ENCODE measurements at places on chromosomes 5 and 9. TPM values are rescaled to one million over a fixed set of nuclear protein-coding genes. Genes with fewer than 3 reads are reported as not detected.

The PIP5K1B gene
- total RNA-seq, result 0.73 TPM

The CER1 gene
- not detected for total RNA-seq

The CENPH gene
- 6.4 TPM for total RNA-seq

The COQ4 gene
- total RNA-seq, result 28.2 TPM

The ADCY2 gene
- not detected for total RNA-seq

The GABRA6 gene
- not detected for total RNA-seq

The OTP gene
- total RNA-seq, result not detected

The WNK2 gene
- not detected for total RNA-seq

The NSG2 gene
- total RNA-seq, result not detected

The PCDHB3 gene
- not detected for total RNA-seq

The FYB1 gene
- 295 TPM for total RNA-seq

The LIX1 gene
- total RNA-seq, result not detected

The ADRB2 gene
- total RNA-seq, result 47.1 TPM

- no peak for DNase-seq
Measured at GRCh38 chr5:62432621-62433064, 20.1 kb downstream of the IPO11 start.

GRCh38 chr5:90111364-90112032 lies 298.1 kb downstream of the CETN3 start:
- no peak for DNase-seq

DNA sequence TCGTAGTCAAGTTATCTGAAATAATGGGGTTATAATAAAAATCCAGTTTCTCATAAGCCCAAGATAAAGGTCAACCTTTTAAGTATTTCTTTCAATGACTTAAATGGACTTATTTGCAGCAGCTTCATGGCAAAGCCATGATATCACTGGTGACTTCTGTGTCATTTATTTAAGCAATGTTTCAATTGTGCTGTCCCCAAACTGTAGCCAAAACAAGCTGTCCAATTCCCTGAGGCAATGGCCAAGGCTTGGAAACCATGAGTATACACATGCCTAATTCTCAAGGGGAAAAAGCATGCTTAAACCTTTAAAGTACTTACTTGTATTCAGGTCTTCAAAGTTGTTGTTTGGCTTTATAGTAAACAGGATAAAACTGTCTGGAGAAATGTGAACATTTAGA lies 376.4 kb upstream of the TNC start:
- no peak for DNase-seq

DNA sequence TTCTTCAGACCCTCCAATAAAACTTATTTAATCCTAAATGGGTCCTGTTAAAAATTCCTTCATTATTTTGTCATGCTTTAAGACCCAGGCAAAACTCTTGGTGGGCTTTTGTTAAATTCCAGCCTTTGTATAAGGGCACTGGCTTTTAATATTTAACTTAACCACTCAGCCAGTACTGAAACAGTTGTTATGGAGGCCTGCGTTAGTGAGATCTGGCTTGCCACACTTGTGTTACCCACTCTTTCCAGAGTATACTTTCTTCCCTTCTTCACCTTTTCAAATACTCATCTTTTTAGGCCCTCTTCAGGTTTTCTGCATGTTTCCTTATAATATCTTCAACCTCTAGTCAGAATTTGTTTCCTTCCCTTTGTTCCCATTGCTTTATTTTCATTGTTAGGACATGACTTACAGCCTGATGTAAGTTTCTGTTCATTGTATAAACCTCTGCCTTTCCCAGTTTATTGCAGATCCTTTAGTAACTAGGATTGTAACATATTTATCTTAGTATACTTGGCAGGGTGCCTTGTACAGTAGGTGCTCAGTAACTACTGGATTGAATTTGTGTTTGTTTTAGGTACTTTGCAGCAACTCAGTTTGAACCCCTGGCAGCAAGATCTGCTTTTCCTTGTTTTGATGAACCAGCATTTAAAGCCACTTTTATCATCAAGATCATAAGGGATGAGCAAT lies 48.8 kb downstream of the LNPEP start:
- DNase-seq, result no peak

DNA sequence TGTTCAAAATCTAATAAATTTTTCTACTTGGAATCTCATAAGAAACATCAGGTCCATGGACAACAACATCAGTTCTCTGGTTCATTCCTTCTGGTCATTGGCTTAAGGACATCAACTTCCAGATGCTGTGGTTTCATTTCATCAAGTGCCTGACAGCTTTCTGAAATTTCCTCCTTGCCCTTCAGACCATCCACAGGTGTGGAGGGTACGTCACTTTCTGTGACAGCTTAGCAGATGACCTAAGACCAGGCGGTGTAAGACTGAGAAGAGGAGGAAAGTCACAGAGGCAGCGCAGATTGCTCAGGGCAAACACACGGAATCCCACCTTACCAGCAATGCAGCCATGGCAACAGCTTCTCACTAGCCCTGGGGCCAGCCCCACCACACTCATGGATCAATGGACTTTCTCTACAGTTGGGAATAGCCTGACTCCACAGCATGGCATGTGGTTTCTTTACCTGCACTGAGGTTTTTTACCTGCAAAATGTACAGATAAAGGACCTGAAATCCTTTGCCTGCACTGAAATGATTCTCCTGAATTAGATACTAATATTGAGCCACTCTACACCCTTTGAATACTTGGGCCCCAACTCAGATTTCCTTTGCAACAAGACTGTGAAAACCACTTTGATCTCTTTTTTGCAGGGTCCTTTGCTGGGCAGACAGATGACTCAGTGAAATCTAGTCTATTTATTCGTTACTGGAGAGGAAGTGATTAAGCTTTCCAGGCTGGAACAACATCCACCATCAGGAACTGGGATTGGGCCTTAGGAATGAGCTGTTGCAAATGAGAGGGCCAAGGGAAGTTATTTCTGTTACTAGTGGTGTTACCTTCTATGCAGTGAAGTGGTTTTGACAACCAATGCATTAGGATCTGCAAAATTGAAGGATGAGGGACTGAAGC lies 26.9 kb downstream of the TICAM2 start:
- no peak for DNase-seq

DNA sequence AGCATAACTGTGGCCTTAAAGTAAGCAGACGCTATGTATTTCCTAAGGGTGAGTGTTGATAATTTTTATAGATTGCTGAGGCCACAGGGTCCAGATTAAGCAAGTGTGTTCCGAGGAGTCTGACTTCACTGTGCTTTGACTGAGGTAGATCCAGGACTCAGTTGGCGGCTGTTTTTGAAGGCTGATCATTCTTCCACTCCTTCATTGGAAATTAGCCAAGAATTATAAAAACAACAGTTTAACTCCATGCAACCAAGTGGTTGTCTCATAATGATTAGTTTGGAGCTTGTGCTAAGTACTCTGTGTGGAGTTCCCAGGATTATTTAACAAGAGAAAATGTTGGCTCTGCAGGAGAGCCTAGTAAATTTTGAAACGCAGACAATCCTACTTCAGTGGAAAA lies 19.1 kb downstream of the IQGAP2 start:
- no peak for DNase-seq

DNA sequence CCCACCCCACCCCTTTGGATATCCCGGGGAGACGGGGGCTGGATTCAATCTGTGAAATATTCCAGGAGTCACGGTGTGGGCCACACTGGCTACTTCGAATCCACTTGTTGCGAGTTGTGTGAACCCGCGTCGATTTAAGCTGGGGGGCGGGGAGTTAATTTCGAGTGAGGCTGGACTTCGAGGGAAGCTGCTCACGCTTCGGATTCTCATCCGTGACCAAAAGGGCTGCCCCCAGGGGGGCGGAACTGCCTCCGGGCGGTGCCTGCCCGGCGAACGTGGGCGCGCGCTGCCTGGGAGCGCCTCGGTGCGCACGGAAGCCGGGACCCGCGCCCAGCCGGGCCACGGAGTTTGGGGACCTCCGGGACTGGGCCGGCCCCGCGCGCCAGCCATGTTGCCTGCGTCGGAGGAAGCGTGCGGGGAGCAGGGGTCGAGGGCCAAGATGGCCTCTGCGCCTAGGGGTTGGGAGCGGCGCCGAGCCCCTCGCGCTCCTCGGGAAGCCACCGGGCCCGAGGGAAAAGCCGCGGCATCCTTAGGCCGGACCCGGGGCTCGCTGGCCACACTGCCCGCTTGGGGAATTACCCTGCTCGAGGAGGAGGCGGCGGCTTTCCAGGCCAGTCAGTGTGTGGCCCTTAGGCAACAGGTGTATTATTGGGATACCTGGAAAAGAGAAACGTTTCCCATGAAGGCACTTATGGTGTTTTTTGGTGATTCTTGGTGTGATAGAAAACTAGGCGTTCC lies 975 bp downstream of the OCLN start:
- no peak for DNase-seq

DNA sequence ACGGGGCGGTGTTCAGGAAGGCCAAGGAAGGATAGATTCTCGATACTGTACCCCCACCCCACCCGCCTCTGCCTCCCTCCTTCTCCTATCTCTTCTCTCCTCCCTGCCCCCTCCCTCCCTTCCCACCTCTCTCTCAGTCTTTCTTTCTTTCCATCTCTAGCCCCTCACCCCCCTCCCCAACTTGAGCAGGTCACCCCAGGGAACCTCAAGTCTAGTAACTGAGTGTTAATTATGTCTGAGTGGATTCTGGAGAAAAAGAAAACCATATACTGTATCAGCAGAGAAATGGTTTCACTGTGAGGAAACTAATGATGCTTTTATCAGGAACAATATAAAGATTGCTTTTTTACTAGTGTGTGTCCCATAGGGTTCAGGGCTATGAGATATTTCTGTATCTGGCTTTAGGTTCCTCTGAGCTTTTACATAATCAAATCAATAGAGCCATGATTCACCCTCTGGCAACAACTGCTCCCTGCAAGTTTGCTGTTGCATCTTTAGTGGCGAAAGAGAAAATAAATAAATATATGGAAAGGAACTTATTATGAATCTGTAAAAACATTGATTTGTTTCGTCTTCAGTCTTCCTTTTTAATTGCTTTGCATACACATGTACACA lies 639.7 kb downstream of the CCDC171 start:
- DNase-seq, result no peak

DNA sequence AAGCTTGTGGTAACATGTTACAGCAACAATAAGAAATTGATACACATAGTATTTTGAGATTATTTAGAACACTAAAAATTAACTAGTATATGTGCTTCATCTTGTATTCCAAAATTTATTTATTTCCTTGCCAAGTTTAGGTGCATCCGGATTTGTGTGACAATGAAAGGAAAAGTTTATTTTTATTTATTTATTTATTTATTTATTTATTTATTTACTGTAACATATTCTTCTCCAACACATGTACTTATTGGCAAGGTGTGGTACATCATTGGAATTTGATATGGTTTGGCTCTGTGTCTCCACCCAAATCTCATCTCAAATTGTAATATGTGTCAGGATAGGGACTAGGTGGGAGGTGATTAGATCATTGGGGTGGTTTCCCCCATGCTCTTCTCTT lies 373.3 kb upstream of the EDIL3 start:
- no peak for DNase-seq

GRCh38 chr5:98109561-98110006 lies 663.9 kb upstream of the RGMB start:
- no peak for DNase-seq

- DNase-seq, result peak; percentile 44
Measured at GRCh38 chr5:172837640-172838039, 3.6 kb downstream of the ERGIC1 start.
